ENCODE measurements at places on chromosomes 16 and 17.

DNA sequence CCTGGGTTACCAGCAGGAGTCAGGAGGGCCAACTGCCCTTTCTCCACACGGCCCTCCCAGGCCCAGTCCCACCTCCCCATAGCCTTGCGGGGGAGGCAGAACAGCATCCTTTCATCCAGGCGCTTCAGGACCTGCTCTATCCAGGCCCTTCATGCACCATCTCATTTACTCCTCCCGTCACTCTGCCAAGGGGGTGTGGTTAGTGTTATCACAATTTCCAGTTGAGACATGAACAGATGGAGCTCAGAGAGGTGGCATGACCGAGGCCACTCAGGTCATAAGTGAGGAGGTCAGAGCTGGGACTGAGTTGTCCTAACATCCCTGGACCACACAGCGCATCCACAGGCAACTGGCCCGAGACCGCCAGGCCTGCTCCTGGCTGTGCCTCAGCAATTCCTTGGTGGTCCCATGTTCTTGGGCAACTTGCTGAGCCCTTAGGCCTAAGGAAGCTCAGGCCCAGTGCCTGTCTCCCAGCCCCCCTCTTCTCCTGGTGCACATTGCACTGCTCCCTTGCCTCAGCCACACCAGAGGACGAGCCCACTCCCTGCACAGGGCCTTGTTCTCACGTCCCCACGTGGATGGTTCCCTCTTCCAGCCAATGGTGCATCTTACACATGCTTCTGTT, 23.8 kb downstream of the C17orf100 start:
- DNase-seq: no peak

DNA sequence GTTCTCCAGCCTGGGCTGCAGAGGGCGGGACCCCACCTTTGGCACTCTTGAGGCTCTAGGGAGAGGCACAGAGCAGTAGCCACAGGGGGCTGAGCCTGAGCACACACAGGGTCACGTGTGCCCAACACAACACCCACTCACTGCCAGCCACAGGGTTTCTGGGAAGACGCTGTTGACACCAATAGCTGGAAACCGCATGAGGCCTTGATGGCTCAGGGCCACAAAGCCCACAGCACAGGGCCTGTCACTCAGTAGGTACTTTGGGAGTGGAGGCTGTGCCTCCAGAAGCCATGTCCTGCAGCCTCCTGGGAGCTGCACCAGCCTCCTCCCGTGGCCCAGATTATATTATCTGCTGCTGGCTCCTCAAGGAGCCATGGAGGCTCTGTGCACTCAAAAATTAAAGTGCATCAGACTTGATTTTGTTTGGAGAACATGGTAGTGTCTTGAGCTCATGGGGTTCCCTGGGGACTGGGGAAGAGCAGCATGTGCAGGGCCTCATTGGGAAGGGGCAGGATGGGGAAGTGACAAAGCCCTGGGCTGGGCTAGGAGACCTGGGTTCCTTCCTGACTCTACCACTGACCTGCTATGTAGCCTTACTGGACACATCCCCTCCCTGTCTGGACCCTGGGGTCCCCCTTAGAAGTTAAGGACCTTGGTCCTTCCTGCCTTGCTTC, 12.5 kb upstream of the SREBF1 start:
- DNase-seq: no peak

GRCh38 chr16:80480664-80481063, 60.1 kb upstream of the DYNLRB2 start:
- no peak for DNase-seq

- DNase-seq: no peak
Observed at GRCh38 chr17:50181591-50182560, 16.1 kb downstream of the SGCA start.

DNA sequence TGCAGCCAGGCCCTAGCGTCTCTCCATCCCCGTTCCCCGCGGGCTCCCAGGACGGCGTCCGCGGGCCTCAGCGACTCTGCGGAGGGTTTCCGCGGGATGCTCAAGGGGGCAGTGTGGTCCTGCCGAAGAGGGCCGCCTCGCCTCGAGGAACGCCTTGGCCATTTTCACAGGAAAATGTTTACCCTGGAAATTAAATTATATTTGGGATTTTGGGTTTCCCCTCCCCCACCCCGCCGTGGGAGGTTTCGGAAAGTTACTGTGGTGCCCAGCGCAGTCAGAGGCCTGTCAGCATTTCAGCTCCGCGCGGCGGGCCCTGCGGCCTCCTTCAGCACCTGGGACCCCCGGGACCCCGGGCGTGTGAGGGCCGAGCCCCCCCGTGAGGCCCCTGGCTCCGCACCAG, 94.5 kb downstream of the PCTP start:
- DNase-seq: no peak

DNA sequence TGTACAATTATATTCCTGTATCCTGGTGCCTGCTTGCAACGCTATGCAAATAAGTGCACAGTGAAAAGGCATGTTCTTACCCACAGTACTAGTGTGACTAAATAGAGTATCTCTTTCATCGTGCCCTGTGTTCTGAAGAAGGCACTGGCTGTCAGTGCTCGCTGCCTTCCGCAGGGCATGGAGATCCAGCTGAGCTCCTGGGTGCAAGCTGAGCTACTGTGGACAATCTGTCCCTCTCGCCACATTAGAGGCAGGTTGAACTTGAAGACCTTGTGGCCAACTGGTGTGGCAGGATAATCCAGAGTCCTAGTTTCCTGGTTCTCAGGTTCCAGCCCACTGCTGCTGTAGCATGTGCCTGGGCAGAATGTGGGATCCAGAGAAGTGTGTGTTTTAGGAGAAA, 1.9 kb upstream of the ST6GALNAC1 start:
- no peak for DNase-seq

DNA sequence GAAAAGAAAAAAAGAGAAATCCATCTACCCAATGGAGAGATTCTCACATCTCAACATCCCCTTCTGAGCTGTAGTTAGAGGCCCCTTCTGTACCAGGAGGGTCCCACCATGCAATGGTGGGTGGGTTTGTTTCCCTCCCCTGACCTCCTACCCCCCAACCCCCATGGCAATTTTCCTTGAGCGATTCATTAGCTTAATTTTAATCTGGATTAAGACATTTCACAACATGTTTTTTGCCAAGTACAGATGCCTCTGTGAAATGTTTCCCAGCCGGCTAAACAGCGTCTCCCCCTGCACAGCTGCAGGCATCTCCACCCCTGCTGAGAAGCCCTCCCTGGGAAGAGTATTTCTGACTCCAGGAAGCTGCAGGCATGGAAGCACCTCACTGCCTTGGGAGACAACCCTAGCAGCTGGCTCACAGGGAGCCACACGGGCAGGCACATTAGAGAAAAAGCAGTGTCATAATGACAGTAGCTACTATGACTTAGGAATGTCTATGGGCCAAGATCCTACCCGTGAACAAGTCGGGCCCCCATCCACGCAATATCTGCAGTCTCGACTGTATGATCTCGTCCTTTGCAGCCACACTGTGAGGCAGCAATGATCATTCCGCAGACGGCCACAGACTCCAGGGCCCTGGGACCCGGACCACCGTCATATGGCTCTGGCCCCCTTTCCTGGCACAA, 117.3 kb downstream of the ADCY9 start:
- no peak for DNase-seq

DNA sequence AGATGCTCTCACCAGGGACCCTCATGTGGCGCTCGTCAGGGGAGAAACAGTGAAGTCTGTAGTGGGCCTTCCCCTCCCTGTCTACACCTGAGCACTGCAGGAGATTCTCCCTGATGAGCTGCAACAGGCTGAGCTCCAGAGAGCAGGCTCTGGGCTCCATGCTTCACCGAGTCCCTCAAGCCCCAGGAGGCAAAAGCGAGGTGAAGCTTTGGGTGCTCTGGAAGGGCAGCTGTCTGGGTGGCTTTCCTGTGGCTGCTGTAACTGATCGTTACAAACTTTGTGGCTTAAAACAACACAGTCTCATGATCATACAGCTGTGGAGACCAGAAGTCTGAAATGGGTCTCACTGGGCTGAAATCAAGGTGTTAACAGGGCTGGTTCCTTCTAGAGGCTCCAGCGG, 12.1 kb upstream of the CD300LD start:
- no peak for DNase-seq

GRCh38 chr16:84754353-84754856, 54.6 kb downstream of the USP10 start:
- no peak for DNase-seq

DNA sequence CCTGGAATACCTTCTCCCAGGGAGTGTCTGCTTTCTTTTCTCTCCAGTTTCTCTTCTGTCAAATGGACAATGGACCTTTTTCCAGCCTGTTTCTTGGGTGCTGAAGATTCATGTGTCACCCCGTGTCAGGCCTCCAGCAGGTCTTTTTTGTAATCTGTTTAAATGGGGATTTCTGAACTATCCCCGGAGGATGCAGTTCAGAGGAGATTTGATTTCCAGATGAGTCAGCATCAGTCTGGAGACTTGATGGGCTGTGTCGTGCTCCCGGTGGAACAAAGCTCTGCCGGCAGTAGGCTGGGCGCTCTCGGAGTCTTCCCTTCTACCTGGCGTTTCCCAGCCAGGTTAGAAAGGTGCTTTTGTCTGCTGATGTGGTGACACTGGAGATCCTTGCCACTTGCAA, 440.6 kb downstream of the HS3ST3B1 start:
- DNase-seq: no peak

DNA sequence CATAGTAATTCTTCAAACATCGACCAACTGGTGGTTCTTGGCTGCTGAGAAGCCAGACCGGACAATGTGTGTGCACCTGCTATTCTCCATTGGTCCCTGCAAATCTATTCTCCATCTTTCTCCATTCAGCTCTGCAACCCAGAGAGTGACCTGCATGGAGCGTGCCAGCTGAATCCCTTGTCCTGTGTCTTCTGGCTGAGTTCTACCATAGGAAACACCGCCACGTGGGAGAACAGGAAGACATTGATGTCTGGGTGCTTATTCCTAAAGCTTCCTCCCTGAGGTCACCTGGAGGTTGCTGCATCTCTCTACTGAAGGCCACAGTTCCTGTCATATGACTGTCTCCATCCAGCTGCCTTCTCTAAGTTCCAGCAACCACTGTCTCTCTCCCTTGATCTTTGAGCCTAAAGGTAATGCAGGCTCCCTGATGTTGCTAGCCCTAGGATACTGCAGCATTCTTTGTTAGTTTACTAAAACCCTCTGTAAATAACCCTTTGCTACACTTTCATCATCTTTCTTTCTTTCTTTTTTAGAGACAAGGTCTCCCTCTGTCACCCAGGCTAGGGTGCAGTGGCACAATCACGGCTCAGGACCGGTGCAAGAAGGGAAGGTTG, 10.6 kb upstream of the SMG1 start:
- DNase-seq: no peak

DNA sequence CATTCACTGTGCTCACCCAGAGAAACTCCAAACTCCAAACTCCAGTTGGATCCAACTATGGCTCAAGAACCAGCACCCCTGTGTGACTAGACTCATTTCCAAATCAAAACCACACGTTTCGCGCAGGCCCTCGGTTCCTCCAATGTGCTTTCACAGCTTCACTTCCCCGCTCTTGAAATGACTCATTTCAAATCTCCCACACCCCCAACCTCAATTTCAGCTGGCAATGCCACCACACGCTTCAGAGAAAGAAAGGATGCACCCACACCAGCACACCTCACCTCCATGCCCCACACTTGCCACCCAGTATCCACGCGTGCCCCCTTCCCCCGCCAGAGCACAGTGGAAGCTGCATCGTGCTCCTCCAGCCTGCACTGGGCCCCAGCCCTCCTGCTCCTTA, 9.0 kb downstream of the TMEM92 start:
- DNase-seq: no peak

GRCh38 chr16:2819939-2820835, 3.1 kb downstream of the PRSS21 start:
- DNase-seq: no peak

Data from NCI-H2081 treated with DMSO at 0.1 percent for 48 hours (cell line).